Activated naive CD4-positive, alpha-beta T cell treated with anti-CD3 and anti-CD28 coated beads for 36 hours (primary cell): ENCODE measurements at places on chromosomes 1 and 21. TPM values are rescaled to one million over a fixed set of nuclear protein-coding genes. Genes with fewer than 3 reads are reported as not detected.

Gene ADORA3
- not detected for total RNA-seq

Gene PTGFR
- total RNA-seq, result not detected

Gene CD247
- total RNA-seq, result 78.3 TPM

Gene C1QA
- not detected for total RNA-seq

Gene PGLYRP3
- total RNA-seq, result not detected

Gene FAM177B
- not detected for total RNA-seq

Gene AADACL4
- not detected for total RNA-seq

Gene ABCD3
- total RNA-seq, result 30.8 TPM

Gene EYA3
- 25.9 TPM for total RNA-seq

Gene IL22RA1
- total RNA-seq, result not detected

Gene CHI3L1
- 0.24 TPM for total RNA-seq

Gene LIN28A
- not detected for total RNA-seq

Gene FBXO2
- total RNA-seq, result 0.77 TPM

Gene NME7
- total RNA-seq, result 7.1 TPM

Gene PCAT6
- 0.43 TPM for total RNA-seq

Gene CAPN2
- total RNA-seq, result 19.5 TPM

Gene HTR6
- 0.37 TPM for total RNA-seq

Gene TDRD5
- total RNA-seq, result not detected

Gene SELENBP1
- total RNA-seq, result not detected

Gene NOS1AP
- 0.42 TPM for total RNA-seq

Gene RGS13
- not detected for total RNA-seq

Gene SPRR4
- not detected for total RNA-seq

Gene TNFRSF25
- total RNA-seq, result 87.0 TPM

Gene REN
- not detected for total RNA-seq
